COR-L47 (cell line): ENCODE measurements at places on chromosomes 1 and 21.

DNA sequence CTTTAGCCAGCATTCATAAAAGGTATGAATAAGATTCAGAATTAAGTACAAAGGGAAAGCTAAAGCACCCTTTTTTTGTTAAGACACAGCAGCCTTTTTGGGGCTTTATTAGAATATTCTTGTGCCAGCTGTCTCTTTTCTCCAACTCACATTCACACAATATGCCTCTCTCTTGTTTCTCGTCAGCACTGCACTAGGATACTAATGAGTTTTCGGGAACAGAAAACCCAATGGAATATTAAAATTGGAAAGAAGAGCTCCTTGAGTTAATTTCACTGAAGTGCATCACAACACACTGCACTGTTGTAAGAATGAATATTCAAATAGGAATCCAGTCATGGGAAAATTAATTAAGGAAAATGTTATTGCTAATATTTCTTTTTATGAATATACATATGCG lies 410.4 kb upstream of the BEND5 start:
- no peak for DNase-seq

GRCh38 chr1:104072915-104073371 lies 323.2 kb downstream of the AMY1C start:
- no peak for DNase-seq

DNA sequence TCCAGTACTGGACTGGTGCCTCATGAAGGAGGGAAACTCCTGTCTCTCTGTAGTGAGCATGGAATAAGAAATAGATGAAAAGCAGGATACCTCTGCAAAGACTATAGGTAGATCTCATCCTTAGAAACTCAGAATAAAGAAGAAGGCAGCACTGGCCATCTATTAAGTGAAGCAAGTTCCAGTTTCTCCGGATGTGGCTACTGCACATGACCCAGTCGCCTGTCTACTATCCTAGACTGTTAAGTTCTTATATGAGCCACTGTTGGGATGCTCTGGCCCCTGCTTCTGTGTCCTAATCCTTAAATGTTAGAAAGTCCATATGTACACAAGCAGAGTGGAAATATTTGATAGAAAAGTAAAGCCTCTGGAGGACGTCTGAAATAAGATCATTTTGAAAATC lies 2.2 kb downstream of the FASLG start:
- no peak for DNase-seq

DNA sequence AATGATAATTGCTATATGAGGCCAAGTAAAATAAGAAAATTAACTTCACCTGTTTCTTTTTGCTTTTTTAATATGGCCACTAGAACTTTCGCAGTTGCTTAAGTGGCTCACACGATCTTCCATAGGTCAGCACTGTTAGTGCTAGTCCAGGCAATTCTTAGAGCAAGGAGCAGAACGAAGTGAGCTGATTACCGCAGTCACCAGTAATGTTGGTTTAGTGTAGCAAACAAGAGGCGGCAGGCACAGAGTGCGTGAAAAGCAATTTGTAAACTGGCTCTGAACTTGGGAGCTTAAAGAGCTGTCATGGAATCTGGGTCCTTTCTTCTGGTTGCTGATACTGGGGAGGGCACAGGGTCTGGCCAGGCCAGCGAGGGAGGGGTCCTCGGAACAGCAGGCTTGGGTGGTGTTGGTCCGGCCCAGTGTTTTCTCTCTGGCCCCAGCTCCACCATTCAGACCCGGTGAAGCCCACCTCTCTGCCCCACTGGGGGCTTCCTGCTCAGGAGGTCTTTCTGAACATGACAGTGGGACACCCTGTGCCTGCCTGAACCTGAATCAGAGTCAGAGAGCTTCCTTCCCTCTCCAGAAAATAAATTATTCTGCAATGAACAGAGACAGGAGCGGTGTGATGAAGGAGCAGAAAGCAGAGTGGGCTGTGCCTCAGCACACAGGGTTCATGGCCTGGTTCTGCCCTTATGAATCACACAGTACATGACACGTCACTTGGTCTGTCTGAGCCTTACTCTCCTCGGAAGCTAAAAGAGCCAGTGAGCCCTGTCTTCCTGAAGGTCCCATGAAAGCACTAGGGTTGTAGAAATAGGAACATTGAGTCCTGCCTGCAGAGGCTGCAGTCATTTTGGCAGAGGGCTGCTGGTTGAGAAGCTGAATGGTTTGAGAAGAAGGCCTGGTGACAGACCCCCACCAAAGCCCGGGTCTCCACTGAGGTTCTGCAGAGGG lies 11.9 kb downstream of the ETS2 start:
- DNase-seq: no peak

- no peak for DNase-seq
Observed at GRCh38 chr1:203512848-203513584, 19.1 kb downstream of the OPTC start.

DNA sequence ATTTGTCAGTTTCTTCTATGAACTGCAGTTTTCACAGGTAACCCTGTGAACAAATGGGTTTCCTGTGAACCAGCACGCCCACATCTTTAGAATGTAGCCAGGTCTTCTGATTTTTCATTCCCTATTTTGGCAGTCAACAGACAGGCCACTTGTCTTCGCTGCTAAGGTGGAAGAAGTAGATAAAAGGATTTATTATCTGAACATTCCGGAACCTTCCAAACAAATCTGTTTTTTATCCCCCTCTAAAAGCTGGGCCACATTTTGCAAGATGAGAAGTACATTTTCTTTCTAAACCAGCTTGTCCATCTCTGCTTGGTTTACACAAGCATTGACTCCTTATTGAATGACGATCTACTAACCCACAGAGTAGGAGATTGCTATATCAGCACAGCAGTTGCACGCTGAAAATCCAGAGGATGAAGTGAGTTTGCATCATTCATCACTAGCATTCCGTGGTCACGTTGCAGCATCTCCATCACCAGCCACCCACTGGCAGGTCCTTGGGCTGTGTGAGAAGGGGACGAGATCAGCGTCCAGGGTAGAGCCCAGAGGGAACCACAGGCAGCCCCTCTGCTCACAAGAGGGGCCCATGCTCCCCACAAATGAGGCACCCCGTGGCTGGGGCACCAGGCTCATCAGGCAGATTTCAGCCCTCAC lies 83.5 kb downstream of the TOMM20 start:
- DNase-seq: no peak

DNA sequence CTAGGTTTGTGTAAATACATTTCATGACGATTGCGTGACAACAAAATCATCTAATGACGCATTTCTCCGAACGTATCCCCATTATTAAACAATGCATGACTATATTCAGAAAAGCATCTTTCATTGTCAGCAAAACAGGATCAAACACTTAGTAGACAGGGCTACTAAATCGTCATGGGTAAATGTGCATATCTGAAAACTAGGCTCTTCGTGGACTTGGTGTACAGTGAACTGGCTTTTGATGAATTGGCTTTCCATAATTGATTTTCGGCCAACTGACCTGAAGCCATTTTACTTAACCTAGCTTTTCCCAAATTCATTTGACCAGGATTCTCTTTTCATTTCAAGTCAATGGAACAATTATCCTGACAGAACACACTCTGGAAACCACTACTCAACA lies 665.0 kb downstream of the SMYD3 start:
- no peak for DNase-seq

- peak; percentile 42 for DNase-seq
Observed at GRCh38 chr1:157505481-157506272, 46.6 kb downstream of the FCRL5 start.

DNA sequence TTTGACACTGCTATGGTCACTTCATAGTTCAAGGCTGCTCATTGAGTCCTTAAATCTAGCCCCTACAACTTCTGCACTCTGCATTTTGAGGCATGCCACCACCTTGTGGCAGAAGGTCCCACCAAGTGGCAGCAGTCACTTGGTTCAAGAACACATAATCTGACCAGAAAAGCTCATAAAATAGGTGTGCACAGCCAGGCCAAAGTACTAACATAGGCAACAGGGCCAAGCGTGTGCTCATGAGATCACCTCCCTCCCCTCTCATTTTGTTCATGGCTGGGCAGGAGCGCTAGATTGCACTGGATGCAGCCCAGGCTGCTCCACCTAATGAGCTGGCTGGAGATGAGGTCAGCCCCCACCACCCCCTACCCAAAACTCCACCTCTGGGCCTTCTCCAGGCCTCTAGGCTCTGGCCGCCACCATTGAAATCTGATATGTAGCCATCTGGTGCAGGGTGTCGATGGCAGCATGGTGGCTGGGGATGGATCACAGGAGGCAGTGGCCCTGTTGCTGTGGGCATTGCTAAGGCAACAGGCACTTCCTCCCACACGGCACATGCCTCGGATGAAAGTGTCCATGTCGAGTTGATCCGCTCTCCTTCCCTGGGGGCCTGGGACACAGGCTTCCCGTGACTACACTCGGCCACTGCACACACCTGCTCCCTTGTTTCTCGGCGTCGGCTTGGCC lies 193.2 kb downstream of the TRABD2B start:
- DNase-seq: no peak

- no peak for DNase-seq
Observed at GRCh38 chr1:18940303-18941020, 16.0 kb downstream of the IFFO2 start.

GRCh38 chr21:46455575-46456385 lies 2.9 kb upstream of the DIP2A start:
- DNase-seq: no peak

- DNase-seq: no peak
Observed at GRCh38 chr1:153339802-153340201, 8.8 kb downstream of the PGLYRP4 start.

- no peak for DNase-seq
Observed at GRCh38 chr21:41388259-41388658, 26.4 kb downstream of the MX2 start.

DNA sequence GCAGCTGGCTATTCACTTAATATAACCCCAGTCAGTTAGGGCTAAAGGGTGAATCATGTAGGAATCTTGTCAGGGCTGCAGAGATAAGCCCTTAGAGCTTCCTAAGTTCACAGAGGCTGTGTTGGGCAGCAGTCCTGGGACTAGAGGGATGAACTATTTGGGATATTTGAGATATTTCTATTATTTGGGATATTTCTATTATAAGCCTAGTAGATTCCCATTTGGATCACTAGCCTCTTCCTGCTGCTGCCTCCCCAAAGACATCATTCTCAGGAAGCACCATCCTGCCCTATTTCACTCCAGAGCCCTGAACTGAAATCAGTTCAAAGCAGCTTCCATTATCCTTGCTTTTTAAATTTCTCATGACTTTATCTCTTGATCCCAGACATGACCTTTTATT lies 501.3 kb downstream of the NUF2 start:
- DNase-seq: no peak

GRCh38 chr1:172390683-172391551 lies 29.6 kb upstream of the C1orf105 start:
- no peak for DNase-seq

DNA sequence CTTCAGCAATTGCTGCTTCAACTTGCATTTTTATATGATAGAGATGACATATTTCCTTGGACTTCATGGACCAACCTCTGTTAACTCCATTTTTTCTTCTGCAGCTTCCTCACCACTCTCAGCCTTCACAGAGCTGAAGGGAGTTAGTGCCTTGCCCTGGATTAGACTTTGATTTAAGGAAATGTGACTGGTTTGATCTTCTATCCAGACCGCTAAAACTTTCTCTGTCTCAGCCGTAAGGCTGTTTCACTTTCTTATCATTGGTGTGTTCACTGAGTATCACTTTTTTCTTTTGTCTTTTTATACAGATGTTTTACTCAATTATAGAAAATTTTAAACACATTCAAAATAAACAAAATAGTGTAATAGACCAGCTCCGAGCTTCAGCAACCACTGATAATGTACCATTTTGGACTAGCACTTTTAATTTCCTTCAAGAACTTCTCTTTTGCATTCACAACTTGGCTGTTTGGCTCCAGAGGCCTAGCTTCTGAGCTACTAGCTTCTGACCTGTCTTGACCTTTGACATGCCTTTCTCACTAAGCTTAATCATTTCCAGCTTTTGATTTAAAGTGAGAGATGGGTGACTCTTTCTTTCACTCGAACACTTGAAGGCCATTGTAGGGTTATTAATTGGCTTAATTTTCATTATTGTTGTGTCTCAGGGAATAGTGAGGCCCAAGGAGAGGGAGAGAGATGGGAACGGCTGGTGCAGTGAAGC lies 9.3 kb downstream of the NEK7 start:
- no peak for DNase-seq

DNA sequence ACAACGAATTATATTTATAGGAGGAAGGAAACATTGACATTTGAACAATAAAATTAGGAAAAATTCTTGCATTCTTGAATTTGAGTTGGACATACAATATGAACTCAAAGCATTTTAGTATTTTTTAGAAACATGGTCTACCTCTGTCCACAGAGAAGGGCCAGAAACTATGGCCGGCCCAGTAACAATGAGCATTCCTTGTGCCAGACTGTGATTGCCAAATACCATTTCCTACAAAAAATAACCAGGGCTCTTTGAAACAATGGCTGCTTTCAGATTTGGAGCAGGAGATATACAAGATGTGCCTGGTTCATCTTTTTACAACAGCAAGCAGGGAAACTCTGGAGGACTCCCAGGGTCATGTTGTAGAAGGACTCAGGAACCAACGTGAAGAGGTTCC lies 38.4 kb downstream of the NOS1AP start:
- DNase-seq: no peak

- DNase-seq: no peak
Observed at GRCh38 chr1:179545321-179545720, 30.4 kb downstream of the NPHS2 start.

DNA sequence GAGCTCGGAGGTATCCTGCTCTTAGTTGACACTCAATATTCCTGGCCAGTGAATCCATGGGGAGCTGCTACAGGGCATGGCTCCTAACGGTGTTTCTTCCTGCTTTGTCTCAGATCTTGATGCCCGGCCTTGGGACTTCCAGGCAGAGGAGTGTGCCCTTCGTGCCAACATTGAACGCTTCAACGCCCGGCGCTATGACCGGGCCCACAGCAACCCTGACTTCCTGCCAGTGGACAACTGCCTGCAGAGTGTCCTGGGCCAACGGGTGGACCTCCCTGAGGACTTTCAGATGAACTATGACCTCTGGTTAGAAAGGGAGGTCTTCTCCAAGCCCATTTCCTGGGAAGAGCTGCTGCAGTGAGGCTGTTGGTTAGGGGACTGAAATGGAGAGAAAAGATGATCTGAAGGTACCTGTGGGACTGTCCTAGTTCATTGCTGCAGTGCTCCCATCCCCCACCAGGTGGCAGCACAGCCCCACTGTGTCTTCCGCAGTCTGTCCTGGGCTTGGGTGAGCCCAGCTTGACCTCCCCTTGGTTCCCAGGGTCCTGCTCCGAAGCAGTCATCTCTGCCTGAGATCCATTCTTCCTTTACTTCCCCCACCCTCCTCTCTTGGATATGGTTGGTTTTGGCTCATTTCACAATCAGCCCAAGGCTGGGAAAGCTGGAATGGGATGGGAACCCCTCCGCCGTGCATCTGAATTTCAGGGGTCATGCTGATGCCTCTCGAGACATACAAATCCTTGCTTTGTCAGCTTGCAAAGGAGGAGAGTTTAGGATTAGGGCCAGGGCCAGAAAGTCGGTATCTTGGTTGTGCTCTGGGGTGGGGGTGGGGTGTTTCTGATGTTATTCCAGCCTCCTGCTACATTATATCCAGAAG lies 16.7 kb downstream of the ALX3 start:
- no peak for DNase-seq

GRCh38 chr1:66395202-66396061 lies 138.5 kb upstream of the SGIP1 start:
- DNase-seq: no peak
